ENCODE measurements at places on chromosomes 2 and 18.

GRCh38 chr2:181234487-181234891 is 222.7 kb upstream of the ITGA4 start:
- no peak for DNase-seq

DNA sequence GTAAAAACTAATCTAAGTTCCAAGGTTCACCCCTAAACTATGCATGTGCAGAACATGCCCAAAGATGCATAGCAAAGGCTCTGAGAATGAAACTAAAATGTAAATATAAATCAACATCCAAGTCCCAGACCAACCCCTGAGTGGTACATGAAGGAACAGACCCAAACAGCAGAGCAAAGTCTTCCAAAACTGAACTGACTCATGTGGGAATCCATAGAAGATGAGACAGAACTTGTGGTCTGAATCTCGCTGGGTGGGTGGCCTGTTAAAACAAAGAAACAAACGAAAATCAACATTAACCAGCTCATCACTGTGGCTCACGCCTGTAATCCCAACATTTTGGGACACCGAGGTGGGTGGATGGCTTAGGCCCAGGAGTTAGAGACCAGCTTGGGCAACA is 29.5 kb upstream of the ATRAID start:
- no peak for DNase-seq

- no peak for DNase-seq
These were observed 73.3 kb downstream of the FASTKD2 start for GRCh38 chr2:206838690-206839089.

DNA sequence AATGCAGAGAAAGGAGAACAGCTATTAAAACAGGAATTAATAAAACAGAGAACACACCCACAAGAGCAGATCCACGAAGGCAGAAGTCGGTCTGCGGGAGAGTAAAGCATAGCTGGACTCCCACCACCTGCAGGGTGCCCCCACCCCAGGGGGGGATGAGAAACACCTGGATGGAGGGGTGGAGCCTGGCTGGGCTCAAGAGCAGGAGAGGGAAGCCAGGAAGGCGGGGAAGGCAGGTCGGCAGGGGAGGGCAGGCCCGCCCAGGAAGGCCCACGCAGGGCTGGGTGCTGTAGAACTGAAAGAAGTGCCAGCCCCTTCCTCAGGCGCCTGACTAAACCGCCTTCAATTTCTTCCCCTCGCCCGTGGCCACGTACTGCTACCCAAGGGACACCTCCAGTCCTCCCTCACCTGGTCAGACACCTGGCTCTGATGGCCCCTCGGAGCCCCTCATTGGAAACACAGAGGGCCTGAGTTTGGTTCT is 175.4 kb downstream of the HDAC4 start:
- DNase-seq, result no peak

GRCh38 chr2:153213022-153213421 is 265.5 kb downstream of the RPRM start:
- DNase-seq, result no peak

GRCh38 chr2:233369897-233370685 is 15.8 kb downstream of the DGKD start:
- DNase-seq, result no peak

GRCh38 chr18:64099244-64099643 is 49.6 kb downstream of the LINC00305 start:
- no peak for DNase-seq

DNA sequence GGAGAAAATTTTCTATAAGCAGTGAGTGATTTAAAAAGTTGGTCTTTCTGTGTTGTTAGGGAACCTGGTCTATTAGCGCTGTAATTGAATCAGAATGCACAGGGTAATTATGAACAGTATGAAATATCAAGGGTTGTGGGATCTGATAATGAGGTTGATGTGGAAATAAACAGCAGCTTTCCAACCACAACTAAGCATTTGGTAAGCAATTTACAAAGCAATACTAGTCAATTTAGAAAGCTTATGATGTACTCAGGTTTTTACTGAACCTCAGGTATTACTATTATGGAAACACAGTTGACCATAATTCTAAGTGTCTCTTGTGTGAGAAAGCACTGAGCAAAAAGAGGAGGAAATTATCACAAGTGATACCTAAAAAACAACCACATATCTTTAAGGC is 11.0 kb upstream of the SMCHD1 start:
- DNase-seq, result no peak

DNA sequence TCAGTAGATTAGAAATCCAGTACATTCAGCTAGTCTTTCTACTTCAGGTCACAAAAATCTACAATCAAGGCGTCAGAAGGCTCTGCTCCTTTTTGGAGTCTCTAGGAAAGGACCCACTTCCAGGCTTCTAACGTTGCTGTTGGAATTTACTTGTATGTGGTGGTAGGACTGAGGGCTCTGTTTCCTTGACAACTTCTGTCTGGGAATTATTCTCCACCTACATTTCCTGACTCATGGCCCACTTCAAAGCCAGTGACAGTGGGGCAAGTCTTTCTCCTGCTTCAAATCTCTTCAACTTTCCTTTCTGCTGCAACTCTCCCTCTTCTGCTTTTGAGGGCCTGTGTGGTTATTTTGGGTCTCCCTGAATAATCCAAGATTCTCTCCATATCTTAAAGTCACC is 10.4 kb upstream of the TMX3 start:
- no peak for DNase-seq

- no peak for DNase-seq
These were observed 175.8 kb downstream of the LOXHD1 start for GRCh38 chr18:46481048-46481846.

DNA sequence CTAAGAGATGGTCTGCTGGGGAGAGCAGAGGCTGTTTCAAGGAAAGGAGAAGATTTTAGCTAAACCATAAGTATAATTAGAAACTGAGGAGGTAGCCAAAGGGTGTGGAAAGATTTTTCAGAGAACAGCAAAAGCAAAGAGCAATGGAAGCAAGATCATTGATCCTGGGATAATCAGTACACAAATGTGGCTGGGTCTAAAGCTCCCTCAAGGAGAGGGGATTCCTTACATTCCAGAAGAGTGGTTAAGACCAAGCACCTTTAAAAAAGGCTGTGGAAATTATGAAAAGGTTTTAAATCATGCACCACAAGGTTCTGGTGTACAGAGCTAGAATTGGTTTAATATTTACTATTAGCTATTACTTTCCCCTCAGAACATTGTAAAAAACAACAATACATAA is 246.0 kb upstream of the UBE2E3 start:
- DNase-seq, result no peak

GRCh38 chr2:17605696-17606095 is 65.2 kb downstream of the VSNL1 start:
- DNase-seq, result no peak

DNA sequence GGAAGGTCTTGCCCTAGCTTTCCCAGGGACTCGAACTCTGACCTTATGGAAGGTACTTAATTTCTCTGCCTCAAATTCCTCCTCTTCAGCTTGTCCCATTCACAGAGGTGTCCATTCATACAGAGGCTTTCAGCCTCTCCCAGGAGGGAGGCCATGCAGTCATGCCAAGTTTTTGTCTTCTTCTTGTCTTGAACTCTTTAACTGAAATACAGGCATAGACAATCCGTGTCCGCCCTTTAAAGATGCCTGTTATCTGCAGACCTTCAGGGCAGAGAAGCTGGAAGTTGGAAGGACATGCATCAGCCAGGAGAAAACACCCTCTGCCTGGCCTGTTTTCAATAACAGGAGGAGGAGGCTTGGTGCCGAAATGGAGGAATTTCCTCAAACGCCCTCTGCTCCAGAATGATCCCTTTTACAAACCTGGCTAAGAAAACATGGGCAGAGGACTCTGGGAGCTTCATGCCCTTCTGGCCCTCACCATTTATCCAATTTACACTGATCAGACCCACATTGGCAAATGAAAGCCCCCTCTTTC is 308.3 kb downstream of the MYCN start:
- DNase-seq, result no peak

- peak; percentile 76 for DNase-seq
These were observed 13.4 kb upstream of the COPS8 start for GRCh38 chr2:237072067-237072931.

- no peak for DNase-seq
These were observed 249.4 kb upstream of the LINC00305 start for GRCh38 chr18:64398320-64398719.

DNA sequence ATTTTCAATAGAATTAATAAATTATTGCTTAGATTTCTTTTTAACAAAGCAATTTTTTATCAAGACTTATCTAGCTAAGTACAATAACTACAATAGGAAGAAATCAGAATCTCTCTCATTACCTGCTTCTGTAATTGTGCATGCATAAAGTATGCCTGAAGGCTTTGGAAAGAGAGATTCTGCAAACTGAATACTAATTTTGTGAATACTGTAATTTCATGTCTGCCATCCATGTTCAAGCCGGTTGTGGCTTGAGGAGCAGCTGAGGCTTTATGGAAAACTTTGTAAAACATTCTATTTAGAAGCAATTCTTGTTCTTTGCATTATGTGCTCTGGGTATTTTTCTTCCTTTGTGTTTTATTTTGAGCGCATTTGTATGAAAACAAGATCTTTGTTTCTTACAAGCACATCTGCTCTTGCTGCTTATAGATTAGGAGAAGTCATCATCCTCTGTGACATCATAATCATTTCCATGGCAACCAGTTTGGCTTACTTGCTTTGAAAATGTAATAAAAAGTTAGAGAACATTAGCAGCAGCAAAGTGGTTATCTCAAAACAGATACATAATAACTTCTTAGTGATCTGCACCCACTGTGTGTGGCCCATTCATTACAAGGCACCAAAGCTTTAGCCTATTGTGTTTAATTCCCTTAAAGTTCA is 16.0 kb upstream of the IKZF2 start:
- DNase-seq, result no peak

DNA sequence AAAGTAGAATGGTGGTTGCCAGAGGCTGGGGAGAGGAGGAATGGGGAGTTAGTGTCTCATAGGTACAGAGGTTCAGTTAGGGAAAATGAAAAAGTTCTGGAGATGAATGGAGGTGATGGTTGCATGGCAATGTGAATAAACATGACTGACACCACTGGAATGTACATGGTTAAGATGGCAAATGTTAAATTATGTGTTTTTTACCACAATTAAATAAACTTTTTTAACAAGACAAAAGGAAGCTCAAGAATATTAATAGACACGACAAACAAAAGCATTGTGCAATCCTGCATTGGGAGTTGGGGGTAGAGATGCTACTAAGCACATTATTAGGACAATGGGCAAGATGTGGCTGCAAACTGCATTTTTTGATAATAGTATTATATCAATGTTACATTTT is 147.7 kb downstream of the TWIST2 start:
- no peak for DNase-seq

GRCh38 chr2:27651056-27651455 is 12.4 kb downstream of the SUPT7L start:
- no peak for DNase-seq
